ENCODE measurements at places on chromosomes 7 and 10.

GRCh38 chr10:79166741-79167140, 98.0 kb downstream of the ZMIZ1 start:
- no peak for DNase-seq

DNA sequence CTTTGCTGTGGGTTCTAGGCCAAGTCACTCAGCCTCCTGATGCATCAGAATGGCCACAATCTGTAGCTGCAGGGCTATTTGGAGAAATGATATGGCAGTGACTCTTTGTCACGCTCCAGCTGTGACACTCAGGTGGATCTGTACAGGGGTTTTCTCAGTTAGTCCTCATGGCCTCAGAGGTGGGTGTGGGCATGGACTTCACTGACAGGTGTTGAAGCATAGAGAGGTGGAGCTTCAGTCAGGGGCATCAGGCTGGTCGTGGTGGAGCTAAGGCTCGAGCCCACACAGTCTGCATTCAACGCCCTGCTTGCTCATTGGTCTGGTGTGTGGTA, 21.2 kb downstream of the PALD1 start:
- no peak for DNase-seq

DNA sequence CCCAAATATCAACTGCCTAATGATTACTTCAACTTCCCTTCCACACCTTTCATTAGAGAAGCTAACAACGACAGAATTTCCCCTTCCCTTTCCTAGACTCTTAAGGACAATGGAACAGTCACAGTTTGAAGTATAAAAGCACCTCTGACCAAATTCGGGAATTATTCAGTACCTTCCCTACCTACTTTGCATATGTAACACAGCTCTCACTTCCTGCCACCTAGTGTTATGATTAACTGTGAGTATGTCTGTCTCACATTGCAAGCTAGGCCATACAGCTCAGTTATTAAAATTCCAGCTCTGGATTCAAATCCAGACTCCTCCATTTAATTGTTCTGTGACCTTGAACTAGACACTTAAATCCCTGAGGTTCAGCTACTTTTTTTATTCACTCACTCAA, 44.8 kb upstream of the HPSE2 start:
- no peak for DNase-seq

GRCh38 chr10:112622786-112623185, 175.8 kb downstream of the VTI1A start:
- DNase-seq, result no peak

DNA sequence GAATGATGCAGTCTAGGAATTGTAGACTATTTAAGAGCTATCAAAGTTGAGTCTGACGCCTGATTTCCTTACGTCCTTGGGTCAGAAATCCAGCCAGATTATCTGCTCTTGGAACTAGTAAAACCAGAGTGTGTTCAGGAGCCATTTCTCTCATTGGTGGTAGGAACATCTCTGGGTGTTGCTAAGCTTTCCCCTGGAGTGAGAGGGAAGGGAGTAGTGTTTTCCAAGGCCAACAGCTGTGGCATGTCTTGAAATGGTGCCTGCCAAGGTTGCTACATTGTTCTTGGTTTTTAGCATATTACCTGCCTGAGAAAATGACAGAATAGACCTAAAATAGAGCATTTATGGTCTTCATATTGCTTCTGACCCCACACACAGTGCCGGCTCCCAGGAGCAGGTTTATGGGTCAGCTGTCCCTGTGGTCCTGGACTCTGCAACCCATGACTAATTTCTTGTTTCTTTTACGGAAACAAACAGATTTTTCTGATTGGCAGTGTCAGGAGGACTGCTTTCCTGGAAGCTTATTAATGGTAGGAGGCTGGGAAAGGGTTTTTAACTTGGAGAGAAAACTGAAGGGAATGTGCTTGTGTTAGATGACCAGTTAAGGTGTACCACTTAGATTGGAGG, 17.5 kb downstream of the GBF1 start:
- DNase-seq, result no peak

GRCh38 chr10:92822964-92823363, 25.4 kb upstream of the EXOC6 start:
- no peak for DNase-seq

- no peak for DNase-seq
Measured at GRCh38 chr10:80315391-80315790, 25.9 kb upstream of the MAT1A start.

GRCh38 chr10:35378541-35379210, 42.4 kb downstream of the CCNY start:
- DNase-seq, result no peak

DNA sequence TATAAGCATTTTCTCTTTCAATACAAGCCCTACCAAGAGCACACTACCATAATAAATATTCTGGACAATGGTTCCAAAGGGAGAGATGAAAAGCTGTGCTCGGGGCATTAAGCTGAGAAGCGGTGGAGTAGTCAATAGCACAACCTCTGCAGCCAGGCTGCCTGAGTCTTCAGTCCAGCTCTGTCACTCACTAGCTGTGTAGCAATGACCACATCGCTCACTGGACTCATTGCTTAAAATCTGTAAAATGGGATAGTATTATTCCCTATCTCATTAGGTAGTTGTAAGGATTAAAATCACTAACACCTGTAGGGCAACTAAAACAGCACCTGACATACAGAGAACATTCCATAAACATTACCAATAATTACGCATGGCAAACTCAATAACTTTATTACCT, 199.9 kb upstream of the KLF14 start:
- no peak for DNase-seq

GRCh38 chr10:25666276-25666675, 267.8 kb upstream of the MYO3A start:
- DNase-seq, result no peak

- no peak for DNase-seq
Measured at GRCh38 chr10:68446179-68446578, 25.6 kb downstream of the DNA2 start.

DNA sequence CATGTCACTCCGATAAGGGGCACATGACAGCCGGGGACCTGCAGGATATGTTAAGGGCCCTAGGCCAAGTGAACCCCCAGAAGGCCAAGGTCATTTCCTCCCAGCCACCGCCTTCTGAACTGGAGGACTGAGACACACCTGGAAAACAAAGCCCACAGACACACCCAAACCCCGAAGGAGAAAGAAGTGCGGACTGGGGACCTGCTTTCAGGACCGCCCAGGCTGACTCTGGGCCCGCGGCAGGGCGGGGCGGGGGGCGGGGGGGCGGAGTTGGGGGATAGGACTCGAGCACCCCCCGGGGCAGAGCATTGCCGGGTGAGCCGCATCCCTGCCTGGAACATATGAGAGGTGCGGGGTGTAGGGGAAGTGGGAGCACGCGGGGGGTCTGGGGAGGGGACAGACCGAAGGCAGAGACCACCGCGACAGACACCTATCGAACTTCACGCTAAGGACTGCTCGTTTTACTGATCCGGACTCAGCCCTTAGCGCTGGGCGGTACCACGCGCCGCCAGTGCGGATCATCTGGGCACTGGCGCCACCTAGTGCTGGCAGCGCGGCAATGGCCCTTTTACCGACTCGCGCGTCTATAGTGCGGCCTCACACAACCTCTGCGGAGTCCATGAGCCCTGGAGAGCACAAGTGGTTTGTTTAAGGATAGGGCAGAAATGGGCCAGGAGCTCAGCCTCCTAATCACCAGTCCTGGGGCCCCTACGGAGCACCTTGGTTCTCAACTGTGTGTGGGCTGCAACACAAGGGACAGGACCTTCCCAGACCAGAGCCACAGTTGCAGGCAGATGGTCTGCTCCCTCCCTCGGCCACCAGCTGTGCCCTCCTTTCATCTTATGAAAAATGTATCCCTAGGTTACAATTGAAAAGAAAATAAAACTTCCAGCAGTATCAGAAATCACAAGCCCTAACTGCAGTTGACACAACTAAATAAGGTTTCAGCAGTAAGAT, 157.6 kb downstream of the HERPUD2 start:
- DNase-seq, result peak; percentile 65

GRCh38 chr7:150370612-150371071, 2.0 kb downstream of the REPIN1 start:
- no peak for DNase-seq

- no peak for DNase-seq
Measured at GRCh38 chr10:125264091-125264490, 103.7 kb upstream of the CTBP2 start.

GRCh38 chr7:155208681-155209477, 88.8 kb upstream of the INSIG1 start:
- no peak for DNase-seq

- DNase-seq, result no peak
Measured at GRCh38 chr7:107344799-107345198, 125.1 kb upstream of the GPR22 start.

GRCh38 chr10:7206412-7207100, 204.3 kb downstream of the SFMBT2 start:
- DNase-seq, result no peak

- DNase-seq, result no peak
Measured at GRCh38 chr7:90455163-90456030, 14.0 kb upstream of the PTTG1IP2 start.

GRCh38 chr7:15891151-15891881, 204.8 kb upstream of the MEOX2 start:
- no peak for DNase-seq

GRCh38 chr7:98303906-98304305, 22.4 kb downstream of the BRI3 start:
- DNase-seq, result no peak

GRCh38 chr10:62735464-62736167, 68.9 kb upstream of the ADO start:
- no peak for DNase-seq

- DNase-seq, result no peak
Measured at GRCh38 chr7:3722396-3722922, 421.4 kb downstream of the SDK1 start.

GRCh38 chr10:30736685-30737232, 107.2 kb upstream of the LYZL2 start:
- no peak for DNase-seq

GRCh38 chr7:150307129-150307528, 16.0 kb upstream of the LRRC61 start:
- no peak for DNase-seq

DNA sequence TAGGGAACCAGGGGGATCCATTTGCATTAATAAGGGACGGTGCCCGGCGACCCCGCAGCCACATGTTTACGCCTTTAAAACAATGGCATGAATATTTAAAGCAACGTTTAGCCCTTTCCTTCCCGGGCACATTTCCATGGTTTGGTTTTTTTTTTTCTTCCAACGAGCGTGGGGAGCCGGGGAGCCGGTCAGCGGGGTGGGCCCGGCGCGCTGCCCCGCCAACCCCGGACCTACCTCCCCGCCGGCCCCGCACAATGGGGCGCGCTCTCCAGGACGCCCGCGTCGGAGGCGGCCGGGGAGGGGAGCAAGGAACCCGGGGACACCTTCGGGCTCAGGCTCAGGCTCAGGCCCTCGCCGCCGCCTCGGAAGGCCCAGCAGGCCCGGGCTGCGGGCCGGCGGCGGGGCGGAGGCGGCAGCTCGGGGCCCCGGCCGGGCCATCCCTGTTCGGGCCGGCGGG, 1.0 kb downstream of the SEPHS1 start:
- no peak for DNase-seq

DNA sequence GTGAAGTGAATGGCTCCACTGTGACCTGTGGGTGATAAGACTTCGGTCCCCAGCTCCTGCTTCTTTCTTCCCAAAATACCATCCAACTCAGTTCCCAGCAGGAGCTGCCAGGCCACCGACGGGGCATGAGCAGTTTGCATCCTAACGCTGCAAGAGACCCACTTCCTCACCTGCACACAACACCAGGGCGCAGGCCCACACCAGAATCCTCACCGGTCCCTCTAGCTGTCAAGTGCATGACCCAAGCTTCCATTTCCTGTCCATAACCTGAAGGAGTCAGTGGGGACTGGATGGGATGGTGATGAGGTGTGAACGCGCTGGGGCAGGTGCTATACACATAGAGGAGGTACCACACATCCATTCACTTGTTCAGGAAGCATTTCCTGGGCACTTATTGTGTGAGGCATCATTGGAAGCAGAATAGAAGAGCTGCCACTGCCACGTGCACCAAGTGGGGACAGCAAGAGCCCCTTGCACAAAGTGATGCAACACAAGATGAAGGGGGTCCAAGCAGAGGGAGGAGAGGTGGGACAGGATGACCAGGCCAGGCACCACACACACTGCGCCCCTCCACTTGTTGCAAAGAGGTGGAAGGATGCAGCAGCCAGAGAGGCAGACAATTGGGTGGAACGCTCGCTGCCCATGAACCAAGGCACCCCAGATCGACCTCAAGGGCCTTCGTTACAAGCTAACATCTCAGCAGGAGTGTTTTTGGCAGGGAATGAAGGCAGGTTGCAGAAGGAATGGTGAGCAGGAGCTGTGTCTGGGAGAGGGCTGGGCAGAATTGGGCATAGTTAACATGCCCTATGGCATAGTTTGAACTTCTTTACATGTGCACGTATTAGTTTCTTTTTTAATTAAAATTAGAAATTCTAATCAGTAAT, 605.8 kb upstream of the MGMT start:
- no peak for DNase-seq

GRCh38 chr7:24851786-24852185, 94.5 kb upstream of the GSDME start:
- no peak for DNase-seq

DNA sequence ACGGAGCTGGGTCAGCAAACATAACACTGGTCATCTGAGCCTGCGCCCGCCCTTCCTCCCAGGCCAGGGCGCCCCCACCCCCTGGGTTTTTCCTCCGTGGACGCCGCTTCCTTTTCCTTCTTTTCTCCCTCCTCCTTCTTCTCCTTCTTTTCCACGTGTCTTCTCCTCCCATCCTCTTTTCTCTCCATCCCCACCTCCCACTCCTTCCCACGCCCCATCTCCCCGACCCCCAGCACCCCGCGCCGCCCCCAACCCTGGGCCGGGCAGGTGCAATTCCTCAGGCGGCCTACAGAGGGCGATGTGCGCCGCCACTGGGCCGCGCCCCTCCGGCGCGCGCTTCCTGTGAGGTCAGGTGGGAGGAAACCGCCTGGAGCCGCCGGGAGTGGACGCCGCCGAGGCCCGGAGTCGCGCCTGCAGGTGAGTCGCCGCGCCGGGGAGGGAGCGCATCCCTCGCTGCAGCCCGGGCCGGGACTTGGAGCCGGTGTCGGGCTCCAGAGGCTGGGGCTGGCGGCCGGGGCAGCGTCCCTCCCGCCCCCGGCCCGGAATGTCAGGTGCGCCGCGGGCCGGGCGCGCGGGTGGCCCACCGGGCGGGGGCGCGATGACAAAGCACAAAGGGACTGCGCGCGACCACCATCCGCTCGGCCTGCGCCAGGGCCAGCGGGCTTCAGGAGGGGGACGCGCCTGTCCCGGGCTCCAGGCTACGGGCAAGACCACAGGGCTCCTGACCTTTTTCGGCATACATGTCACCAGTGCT, at the start of gene FAM241B:
TSS of gene FAM241B (plus strand) at position 351 of the 754 bp plus-strand sequence. CDS start 1,497 bp downstream, outside the sequence.
- DNase-seq, result peak; percentile 64

GRCh38 chr10:61837755-61838171, 63.7 kb upstream of the ARID5B start:
- DNase-seq, result no peak

- no peak for DNase-seq
Measured at GRCh38 chr10:92244796-92245195, 46.1 kb downstream of the CPEB3 start.

- no peak for DNase-seq
Measured at GRCh38 chr10:44619521-44619920, 234.6 kb upstream of the CXCL12 start.

GRCh38 chr10:98748298-98748697, 301.6 kb upstream of the HPS1 start:
- DNase-seq, result no peak
